Urinary bladder (tissue), 4 donors: ENCODE measurements at places on chromosomes 3 and 15. TPM values are rescaled to one million over a fixed set of nuclear protein-coding genes. Genes with fewer than 3 reads are reported as not detected.

SLC7A14 gene
- polyA plus RNA-seq: 0.22 TPM

SMAD6 gene
- 20.1 TPM for polyA plus RNA-seq

TEX9 gene
- 1.6 TPM for polyA plus RNA-seq

BSN gene
- 0.39 TPM for polyA plus RNA-seq

REC114 gene
- polyA plus RNA-seq: not detected

BBX gene
- 25.6 TPM for polyA plus RNA-seq

RBP2 gene
- polyA plus RNA-seq: not detected

CSNK1G1 gene
- 5.7 TPM for polyA plus RNA-seq

WDR73 gene
- 18.5 TPM for polyA plus RNA-seq

SPATA12 gene
- 0.09 TPM for polyA plus RNA-seq

WNT7A gene
- polyA plus RNA-seq: 0.08 TPM

CFAP20DC gene
- 0.39 TPM for polyA plus RNA-seq
